NCI-H2107 (cell line): ENCODE measurements at places on chromosomes 4 and X.

- no peak for DNase-seq
These were observed 6.6 kb upstream of the FGFRL1 start for GRCh38 chr4:1004557-1005485.

GRCh38 chr4:153154007-153154975 is 50.0 kb upstream of the TRIM2 start:
- DNase-seq, result peak; percentile 26

DNA sequence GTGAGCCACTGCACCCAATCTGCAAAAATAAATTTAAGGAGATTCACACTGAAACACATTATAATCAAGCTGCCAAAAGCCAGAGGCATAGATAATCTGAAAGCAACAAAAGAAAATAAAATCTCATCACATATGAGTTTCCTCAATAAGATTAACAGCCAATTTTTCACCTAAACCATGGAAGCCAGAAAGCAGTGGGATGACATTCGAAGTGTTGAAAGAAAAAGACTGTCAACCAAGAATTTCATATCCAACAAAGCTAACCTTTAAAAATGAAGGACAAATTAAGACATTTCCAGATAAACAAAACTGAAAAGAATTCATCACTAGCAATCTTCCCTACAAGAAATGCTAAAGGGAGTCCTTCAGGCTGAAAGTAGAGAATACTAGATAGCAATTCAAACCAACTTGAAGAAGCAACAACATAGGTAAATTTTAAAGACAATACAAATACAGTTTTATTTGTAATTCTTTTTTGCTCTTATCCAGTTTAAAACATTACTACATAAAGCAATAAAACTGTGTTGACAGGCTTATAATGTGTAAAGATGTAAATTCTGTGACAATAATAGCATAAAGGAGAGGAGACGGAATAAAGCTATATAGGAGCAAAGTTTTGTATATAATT is 23.1 kb upstream of the KLHL8 start:
- DNase-seq, result no peak

GRCh38 chr4:133320576-133321170 is 171.6 kb downstream of the PCDH10 start:
- DNase-seq, result no peak

GRCh38 chr4:10180927-10181744 is 64.5 kb upstream of the WDR1 start:
- no peak for DNase-seq

GRCh38 chr4:91471280-91471679 is 832.5 kb upstream of the GRID2 start:
- no peak for DNase-seq
